Right hindlimb (tissue), 1 donor: ENCODE measurements at places on chromosomes 13 and 19.

DNA sequence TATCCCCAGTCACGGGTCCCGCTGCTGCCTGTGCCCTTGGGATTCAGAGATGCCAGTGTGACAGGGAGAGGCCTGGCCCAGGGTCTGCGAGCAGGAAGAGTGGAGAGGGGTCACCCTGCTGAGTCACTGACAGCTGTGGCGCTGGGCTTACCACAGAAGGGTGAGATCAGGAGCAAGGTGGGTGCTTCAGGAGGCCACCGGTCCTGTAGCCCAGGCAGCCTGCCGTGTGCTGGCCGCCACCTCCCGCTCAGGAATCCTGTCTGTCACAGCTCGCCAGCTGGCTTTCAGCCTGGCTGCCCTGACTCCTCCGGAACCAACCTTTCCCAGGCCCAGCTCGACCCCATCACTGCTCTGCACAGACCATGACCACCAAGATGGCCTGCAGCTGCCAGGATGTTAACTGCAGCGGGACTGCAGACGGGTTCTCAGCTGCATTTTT is 25.3 kb downstream of the NAXD start:
- no peak for DNase-seq

DNA sequence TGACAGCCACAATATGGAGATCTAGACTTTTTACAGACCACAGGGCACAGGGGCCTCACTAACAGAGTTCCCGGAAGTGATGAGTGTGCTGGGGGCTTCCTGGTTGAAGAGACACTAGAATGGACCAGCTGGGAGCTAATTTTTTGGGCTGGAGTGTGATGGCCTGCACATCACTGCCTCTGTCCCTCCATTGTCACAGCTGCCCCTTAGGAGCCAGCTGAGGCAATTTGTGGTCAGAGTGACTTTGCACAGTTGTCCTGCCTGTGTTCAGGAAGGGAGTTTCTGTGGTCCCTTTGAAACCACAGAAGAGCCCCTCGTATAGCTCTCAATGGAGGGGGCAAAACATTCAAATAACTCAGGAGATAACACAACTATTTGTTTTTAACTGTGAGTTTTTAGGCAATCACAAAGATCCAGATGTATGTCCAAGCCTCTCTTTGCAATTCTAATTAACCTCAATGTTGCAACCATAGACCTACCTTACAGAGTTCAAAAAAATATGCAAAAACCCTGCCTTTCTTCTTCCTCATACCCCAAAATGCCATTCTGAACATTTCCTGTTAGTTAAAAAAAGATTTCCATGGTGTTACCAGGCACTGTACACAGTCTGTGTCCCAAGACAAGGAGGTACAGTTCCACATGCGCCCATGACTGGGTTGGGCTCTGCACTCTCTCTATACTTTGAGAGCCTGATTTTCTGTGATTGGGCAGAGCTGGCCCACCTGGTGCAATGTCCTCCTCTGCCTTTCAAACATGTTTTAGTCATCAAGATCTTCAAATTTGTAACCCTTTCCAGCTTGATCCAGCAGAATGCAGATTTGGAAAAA is 2.4 kb downstream of the ALOX5AP start:
- no peak for DNase-seq

- DNase-seq, result peak; percentile 82
These were observed 4.1 kb downstream of the HMG20B start for GRCh38 chr19:3576696-3577443.

GRCh38 chr19:34480971-34481841 is at the start of gene WTIP:
TSS of gene WTIP (plus strand) at chr19:34481758. CDS start at chr19:34481975, 217 bp downstream.
- peak; percentile 92 for DNase-seq

DNA sequence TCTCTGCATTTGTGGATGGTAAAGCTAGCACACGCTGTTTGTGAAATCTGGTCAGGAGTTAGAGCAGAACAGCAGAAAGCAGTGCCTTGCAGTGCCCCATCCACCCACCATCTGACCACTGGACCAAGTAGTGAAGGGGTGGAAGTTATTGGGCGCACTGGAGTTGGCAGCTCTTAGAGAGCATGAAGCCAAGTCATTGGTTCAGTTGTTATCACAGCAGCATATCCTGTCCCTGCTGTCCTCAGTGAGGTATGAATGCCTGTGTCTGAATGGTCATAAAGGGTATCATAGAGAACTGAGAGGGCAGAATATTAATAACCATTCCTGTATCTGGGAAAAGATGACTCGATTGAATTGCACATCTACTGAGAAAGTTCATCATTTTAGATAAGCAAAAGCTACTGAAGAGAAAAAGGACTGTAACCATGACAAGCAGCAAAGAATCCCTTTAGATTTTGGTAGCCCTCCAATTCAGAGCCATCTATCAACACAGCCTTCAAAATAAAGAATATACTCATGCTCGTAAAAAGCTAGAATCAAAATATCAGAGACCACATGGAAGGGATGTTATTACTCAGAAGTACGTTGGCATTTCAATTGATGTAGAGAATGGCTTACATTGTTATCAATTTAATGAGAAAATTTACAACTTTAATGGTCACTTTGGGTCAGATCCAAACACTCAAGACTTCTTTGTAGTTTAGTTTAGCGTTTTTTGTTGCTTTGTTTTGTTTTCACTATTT is 919.0 kb downstream of the EFNB2 start:
- DNase-seq, result no peak

GRCh38 chr13:50797091-50797490 is 46.4 kb downstream of the DLEU7 start:
- DNase-seq, result no peak

GRCh38 chr19:48837051-48837524 is 797 bp upstream of the HSD17B14 start:
- DNase-seq, result peak; percentile 91
